ENCODE measurements at places on chromosomes 4 and X.

DNA sequence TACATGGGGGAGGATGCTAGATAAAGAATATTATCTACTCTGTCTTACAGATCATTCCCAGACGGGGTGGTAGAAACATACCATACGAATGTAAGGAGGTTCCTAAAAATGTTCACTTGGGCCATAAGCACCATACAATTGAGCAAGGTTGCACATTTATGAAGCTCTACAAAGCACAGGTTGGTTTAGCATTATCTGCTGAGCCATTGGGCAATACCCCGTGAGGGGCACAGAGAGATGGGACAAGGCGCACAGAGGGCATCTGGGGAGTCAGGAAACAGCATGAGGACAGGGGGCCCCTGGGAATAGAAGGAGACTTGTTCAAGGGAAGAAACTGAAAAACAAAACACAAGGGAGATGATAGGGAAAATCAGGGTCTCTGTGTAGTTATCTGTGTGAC lies 305.3 kb downstream of the TRIML1 start:
- DNase-seq, result no peak

DNA sequence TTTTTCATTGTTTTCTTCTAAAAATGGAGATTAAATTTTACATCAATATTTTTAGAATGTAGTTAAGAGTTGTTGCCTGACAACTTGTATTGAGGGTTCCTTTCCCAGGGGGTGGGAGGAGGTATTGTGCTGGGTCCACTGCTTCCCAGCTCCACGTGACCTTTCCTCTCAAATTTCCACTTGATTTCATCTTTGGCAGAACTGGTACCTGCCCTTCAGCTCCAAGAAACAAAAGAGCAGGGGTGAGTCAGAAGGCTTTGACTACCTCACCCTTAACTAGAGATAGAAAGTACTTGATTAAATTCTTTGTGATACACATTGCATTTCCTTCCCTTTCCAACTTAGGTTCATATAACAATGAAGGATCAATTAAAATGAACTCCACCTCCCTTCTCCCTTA lies 19.7 kb downstream of the TRIM2 start:
- no peak for DNase-seq

- DNase-seq, result no peak
Observed at GRCh38 chr4:38310446-38311043, 350.3 kb downstream of the PTTG2 start.

DNA sequence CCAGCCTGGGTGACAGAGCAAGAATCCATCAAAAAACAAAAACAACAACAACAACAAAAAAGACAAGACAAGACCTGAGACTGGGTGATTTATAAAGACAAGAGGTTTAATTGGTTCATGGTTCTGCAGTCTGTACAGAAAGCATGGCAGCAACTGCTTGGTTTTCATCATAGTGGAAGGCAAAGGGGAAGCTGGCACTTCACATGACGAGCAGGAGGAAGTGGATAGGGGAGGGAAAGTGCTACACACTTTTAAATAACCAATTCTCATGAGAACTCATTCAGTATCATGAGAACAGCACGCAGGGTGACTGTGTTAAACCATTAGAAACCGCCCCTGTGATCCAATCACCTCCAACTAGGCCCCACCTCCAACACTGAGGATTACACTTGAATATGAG lies 28.4 kb upstream of the SLC10A7 start:
- no peak for DNase-seq

DNA sequence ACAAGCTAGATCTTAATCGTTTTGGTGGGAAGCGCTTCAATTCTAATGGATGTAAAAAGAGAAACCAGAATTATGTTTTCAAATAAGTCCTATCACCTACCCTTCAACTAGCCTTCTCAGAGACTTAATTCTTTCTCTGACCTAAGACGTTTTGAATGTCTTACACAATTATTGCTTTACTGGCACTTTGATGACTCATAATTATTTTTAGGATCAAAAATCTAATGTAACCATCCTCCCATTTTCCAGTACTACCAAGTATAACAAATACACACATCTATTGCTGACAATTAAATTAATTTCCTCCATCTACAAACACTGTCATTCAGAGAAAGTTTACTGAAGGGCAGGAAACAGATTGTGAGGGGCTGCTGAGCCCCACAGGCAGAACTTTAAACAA lies 108.6 kb downstream of the PPP3CA start:
- peak; percentile 82 for DNase-seq

DNA sequence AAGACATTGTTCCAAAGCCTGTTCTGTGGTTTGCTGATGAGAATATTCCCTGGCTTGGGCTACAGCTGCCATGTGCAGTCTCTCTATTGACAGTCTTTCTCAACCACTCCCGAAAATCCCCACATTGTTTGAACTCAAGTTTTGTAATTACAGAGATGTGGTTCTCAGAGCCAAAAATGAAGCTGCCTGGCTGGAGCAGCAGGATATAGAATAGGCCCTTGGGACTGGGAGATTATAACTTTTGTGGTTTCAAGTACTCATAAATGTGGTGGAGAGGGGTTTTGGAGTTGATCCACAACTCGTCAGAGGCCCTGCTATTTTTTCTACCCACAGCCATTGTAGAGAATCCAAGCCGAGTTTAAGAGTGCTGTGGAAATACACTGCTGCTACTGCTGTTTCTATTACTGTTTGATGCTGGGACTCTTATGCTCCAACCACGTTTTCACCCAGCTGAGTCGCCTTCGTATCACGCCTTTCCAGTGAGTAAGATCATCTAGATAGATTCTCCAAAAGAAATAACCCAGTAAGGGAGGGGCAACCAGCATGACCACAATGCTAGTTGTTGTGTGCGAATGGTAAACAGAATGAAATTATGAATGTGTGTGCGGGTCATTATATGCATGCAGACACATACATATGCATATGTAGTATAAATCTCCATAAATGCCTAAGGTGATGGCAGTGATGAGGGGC lies 57.1 kb upstream of the ATXN3L start:
- DNase-seq, result peak; percentile 96

- no peak for DNase-seq
Observed at GRCh38 chrX:103092942-103093341, at the start of gene NXF3. Gene NXF3 (minus strand): TSS chrX:103093143. CDS start chrX:103093023, 120 bp downstream.

DNA sequence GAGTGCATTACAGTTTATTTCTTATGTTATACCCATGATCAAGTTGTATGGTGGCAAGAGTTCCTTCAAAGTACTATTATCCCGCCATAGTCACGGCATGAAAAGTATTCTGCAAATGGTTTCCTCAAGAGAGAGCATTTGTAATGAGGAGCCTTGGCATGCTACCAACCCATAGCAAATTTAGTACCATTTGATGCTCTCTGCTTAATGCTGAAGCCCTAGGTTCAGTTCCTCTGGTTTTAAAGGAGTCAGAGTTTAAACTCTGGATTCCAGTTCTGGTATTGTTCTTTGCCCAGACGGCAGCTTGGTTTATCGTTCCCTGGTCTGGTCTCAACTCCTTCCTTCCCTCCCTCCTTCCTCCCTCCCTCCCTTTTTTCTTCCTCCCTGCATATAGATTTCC lies 371.3 kb downstream of the BMPR1B start:
- DNase-seq, result peak; percentile 30
